ENCODE measurements at places on chromosomes 5 and 9. TPM values are rescaled to one million over a fixed set of nuclear protein-coding genes. Genes with fewer than 3 reads are reported as not detected.

The SNX18 gene
- total RNA-seq, result 13.8 TPM

The KIF4B gene
- not detected for total RNA-seq

The MSH3 gene
- total RNA-seq, result 17.3 TPM

The CCDC69 gene
- total RNA-seq, result 104 TPM

The SETD9 gene
- total RNA-seq, result 3.1 TPM

The SVEP1 gene
- 0.12 TPM for total RNA-seq

The TEX48 gene
- total RNA-seq, result not detected

The KCNIP1 gene
- total RNA-seq, result not detected

The SNCB gene
- total RNA-seq, result not detected

The SYK gene
- 0.81 TPM for total RNA-seq

The MSMP gene
- total RNA-seq, result not detected

The EQTN gene
- not detected for total RNA-seq

The CCDC180 gene
- 9.1 TPM for total RNA-seq

The TRIM7 gene
- 0.72 TPM for total RNA-seq

GRCh38 chr9:38046661-38047300 is 22.2 kb downstream of the SHB start:
- H3K27ac ChIP-seq, result no peak overlapping the region
- DNase-seq, result no peak
- no peaks in the 10 kb centered on the region for H3K27me3 ChIP-seq
- no peaks in the 10 kb centered on the region for H3K36me3 ChIP-seq
- no peaks in the 10 kb centered on the region for H3K4me1 ChIP-seq

DNA sequence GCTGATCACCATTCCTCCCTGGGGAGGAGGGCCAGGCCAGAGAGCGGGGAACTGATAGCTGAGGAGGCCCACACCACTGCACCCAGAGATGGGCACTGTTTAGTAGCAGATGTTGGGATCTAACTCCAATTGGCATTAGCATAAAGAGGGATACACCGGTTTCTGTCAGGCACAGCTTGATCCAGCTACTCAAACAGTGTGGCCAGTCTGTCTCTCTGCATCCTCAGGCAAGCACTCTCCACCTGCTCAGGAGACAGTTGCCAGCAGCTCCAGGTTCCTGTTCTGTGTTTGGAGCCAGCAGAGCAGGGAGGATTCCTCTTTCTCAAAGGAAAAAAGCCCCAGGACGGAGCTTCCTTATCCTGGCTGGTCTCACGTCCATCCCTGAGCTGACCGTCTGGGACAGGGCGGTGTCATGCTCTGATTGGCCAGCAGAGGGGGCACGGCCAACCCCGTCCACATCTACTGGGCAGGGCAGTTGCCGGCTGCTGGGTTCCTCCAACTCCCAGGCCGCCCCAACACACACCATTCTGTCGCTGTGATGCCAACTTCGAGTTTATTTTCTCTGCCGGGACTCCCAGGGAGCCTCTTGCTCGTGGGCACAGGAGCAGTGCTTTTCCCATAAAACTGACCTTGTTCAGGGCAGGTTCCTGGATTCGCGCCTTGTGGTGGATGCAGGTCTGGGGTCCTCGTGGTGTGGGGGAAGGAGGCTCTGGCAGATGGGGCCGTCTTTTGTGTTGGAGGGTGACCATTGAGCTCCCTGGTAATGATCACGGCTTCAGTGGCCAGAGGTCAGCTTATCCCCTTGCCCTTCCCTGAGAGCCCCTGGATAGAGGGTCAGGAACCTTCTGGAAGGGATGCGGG is 47.9 kb downstream of the COL5A1 start:
- no peak overlapping the region for H3K27ac ChIP-seq
- H3K27me3 ChIP-seq, result no peaks in the 10 kb centered on the region
- H3K4me1 ChIP-seq, result peaks cover 3% of the 10 kb centered on the region
- no peaks in the 10 kb centered on the region for H3K36me3 ChIP-seq

GRCh38 chr5:22053195-22053594 is 799.9 kb downstream of the CDH12 start:
- no peak for DNase-seq
- H3K36me3 ChIP-seq, result no peaks in the 10 kb centered on the region
- H3K4me1 ChIP-seq, result no peaks in the 10 kb centered on the region

GRCh38 chr9:38443181-38443580 is 18.9 kb upstream of the IGFBPL1 start:
- DNase-seq, result no peak
- no peak overlapping the region for H3K4me3 ChIP-seq
- H3K27me3 ChIP-seq, result peaks cover 7% of the 10 kb centered on the region
- no peak overlapping the region for H3K27ac ChIP-seq
- H3K4me1 ChIP-seq, result no peaks in the 10 kb centered on the region

DNA sequence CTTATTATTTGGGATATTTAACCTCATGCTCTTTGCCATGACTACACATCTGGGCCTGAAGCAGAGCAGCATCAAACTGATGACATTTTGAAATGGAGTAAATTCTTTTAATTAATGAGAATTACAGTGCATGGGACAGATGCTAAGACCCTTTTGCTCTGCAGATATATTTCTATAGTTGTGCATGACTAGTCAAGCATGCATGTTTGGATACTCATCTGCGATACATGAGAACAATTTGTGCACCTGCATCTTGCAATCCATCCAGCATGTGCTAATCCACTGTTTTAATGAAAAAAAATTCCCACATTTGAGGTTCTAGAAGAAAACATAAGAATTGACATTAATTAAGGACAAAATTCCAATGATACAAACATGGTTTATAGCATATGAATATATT is 1047.6 kb upstream of the ACO1 start:
- peak overlapping the region; percentile 58 for H3K4me3 ChIP-seq
- DNase-seq, result no peak
- H3K27ac ChIP-seq, result peak overlapping the region; percentile 33
- H3K4me1 ChIP-seq, result peaks cover 31% of the 10 kb centered on the region

DNA sequence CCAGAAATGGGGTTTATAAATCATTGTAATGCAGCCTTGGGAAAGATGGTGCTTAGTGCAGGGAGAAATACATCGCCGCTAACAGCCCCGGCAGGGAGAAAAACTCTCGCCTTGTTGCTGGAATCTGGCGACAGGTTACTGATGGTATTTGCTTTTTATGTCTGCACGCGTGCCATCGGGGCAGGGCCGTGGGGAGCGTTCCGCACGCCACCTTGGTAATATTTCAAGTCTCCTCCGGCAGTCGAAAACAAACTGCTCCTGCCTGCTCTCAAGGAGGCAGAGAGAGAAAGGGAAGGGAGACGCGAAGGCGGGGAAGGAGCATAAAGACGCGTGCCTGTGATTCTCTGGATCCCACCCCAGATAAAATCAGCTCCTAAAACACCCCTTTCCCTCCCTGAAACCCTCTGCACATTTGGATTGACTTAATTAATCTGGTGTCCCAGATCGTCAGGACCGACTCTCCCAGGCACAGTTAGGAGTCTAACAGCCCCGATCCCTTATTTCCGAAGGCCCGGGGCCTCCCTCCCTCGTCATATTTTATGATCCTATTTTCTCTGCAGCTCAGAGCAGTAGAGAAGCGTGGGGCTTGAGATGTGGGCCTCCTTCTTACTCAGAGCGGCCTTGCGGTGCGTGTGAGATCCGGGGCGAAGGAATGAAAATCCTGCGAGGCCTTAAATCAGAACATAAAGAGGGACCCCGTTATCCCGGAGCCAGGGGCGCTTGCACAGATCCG is 47.7 kb downstream of the CFAP77 start:
- H3K36me3 ChIP-seq, result no peaks in the 10 kb centered on the region
- H3K27ac ChIP-seq, result no peak overlapping the region
- DNase-seq, result no peak
- no peaks in the 10 kb centered on the region for H3K4me1 ChIP-seq
- H3K4me3 ChIP-seq, result no peak overlapping the region
- H3K27me3 ChIP-seq, result no peaks in the 10 kb centered on the region

GRCh38 chr9:105636331-105636730 is 25.9 kb upstream of the TAL2 start:
- H3K4me3 ChIP-seq, result no peak overlapping the region
- no peaks in the 10 kb centered on the region for H3K4me1 ChIP-seq
- DNase-seq, result no peak
- H3K36me3 ChIP-seq, result peaks cover 14% of the 10 kb centered on the region
- H3K27ac ChIP-seq, result no peak overlapping the region

DNA sequence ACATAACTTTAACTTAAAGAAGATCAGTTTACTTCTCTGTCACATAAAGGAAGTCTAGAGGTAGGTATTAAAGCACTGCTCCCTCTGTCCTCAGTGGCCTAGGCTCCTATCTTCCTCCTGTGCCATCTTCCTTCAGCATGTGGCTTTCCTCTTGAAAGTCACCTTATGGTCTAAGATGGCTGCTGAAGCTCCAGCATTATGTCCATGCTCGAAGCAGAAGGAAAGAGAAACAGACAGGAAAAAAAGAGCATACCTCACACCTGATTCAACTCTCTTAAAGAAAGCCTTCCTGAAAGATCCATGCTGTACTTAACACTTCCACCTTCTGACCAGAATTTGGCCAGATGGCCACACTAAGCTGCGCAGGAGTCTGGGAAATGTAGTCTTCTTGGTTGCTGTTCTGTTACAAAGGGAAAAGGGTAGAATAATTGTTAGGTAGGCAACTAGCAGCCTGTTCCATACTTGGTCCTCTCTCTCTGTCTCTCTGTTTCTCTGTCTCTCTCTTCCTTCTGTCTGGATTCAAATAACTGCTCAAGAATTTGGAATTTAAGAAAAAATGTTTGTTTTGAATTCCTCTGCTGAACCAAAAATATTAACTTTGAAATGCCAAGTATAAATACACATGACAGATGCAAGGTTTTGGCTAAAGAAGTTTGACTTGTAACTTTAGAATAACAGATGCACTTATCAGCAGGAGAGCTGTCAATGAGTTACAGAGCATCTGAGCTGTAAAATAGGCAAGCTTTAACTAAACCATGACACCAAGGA is 16.0 kb downstream of the TMEM174 start:
- DNase-seq, result no peak
- no peaks in the 10 kb centered on the region for H3K36me3 ChIP-seq
- H3K4me3 ChIP-seq, result no peak overlapping the region
- no peaks in the 10 kb centered on the region for H3K4me1 ChIP-seq
- H3K27me3 ChIP-seq, result no peaks in the 10 kb centered on the region

- H3K36me3 ChIP-seq, result no peaks in the 10 kb centered on the region
- no peak overlapping the region for H3K4me3 ChIP-seq
- H3K27me3 ChIP-seq, result no peaks in the 10 kb centered on the region
Measured at GRCh38 chr5:161312882-161313281, 233.6 kb downstream of the GABRB2 start.

- no peaks in the 10 kb centered on the region for H3K36me3 ChIP-seq
- no peak for DNase-seq
- no peak overlapping the region for H3K4me3 ChIP-seq
- H3K4me1 ChIP-seq, result no peaks in the 10 kb centered on the region
Measured at GRCh38 chr5:96601200-96601599, 61.0 kb upstream of the CAST start.

DNA sequence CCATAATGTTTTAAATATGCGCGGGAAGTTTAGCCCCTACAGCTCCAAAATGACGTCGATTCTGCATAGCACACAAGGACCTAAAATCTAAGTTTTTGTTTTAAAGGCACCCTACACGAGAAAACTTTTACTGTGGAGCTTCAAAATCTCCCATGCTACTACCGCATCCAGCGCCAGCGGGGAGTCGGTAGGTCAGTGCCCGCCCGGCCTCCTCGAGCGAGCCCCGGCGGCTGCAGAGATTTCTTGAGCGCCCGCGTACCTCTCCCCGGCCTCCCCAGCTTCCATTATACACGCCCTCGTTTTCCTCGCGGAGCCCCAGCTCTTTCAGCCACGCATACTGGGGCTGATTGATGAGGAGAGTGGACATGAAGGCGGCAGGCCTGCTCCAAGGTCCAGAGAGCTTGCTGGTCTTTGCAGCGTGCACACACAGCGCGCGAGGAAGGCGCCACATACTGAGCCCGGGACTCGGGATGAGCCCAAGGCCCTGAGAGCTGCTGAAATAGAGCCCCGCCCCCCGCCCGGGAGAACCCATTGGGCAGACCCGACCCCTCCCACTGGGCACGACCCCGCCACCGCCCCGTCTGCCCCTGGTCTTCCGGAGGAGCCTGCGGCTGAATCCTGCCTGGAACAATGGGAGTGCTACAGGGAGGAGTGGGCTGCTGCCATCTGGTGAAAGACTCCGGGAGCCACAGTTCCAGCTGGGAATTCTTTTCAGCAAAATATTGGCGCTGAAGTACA is at the start of gene ALDH7A1:
TSS of gene ALDH7A1 (minus strand) at position 472 of the 738 bp plus-strand sequence. CDS start at position 451, 21 bp downstream.
- H3K27me3 ChIP-seq, result peaks cover 13% of the 10 kb centered on the region
- no peaks in the 10 kb centered on the region for H3K36me3 ChIP-seq
- H3K4me1 ChIP-seq, result peaks cover 12% of the 10 kb centered on the region
- peak within 1 kb of the TSS; percentile 26 for H3K4me3 ChIP-seq

GRCh38 chr9:78031893-78032729 is 500 bp upstream of the GNAQ start:
- H3K4me1 ChIP-seq, result peaks cover 55% of the 10 kb centered on the region
- peak overlapping the region; percentile 82 for H3K4me3 ChIP-seq
- no peaks in the 10 kb centered on the region for H3K27me3 ChIP-seq
- DNase-seq, result peak; percentile 61

DNA sequence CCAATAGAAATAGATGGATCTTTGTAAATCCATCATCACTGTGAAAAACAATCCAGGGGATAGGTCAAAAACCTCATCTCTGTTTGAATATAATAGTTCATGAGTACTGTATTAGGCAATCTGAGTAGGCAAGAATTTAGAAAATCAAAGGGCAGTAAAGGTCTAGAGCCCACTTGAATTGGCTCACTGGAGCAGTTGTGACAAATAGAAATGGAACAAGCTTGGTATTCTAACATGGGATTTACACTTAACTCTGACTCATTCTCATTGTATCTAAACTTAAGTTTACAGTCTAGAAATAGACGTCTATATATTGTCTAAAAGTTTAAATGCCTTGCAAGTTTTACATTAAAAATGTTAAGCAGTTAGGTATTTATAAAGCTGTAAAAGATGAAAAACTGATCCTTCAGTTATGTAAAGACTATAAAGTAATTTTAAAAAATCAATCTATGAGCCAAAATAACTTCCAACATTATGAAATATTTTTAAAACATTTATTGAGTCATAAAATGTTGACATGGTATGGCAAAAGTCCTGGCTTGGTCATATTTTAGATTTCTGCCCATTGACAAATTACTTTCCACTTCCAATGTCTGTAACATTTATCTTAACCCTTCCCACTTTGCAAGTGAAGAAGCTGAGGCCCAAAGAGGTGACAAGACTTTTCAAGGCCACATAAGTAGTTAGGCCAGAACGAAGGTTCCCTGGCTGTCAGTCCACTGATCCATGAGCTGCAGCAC is 203.7 kb upstream of the NREP start:
- no peak for DNase-seq
- H3K36me3 ChIP-seq, result no peaks in the 10 kb centered on the region
- H3K4me1 ChIP-seq, result no peaks in the 10 kb centered on the region
- H3K27me3 ChIP-seq, result no peaks in the 10 kb centered on the region
- no peak overlapping the region for H3K27ac ChIP-seq

All from CD4-positive, CD25-positive, alpha-beta regulatory T cell (primary cell).